ENCODE measurements at places on chromosomes 11 and 22. TPM values are rescaled to one million over a fixed set of nuclear protein-coding genes. Genes with fewer than 3 reads are reported as not detected.

MYO7A gene
- 8.3 TPM for total RNA-seq

SLC35F2 gene
- total RNA-seq, result 43.9 TPM

RPS13 gene
- total RNA-seq, result 869 TPM

ETS1 gene
- 81.3 TPM for total RNA-seq

PELI3 gene
- 5.9 TPM for total RNA-seq

LRRC55 gene
- 0.13 TPM for total RNA-seq

APOA4 gene
- total RNA-seq, result not detected

Data from dermis microvascular lymphatic vessel endothelial cell (primary cell).